ENCODE measurements at places on chromosomes 12 and 14.

DNA sequence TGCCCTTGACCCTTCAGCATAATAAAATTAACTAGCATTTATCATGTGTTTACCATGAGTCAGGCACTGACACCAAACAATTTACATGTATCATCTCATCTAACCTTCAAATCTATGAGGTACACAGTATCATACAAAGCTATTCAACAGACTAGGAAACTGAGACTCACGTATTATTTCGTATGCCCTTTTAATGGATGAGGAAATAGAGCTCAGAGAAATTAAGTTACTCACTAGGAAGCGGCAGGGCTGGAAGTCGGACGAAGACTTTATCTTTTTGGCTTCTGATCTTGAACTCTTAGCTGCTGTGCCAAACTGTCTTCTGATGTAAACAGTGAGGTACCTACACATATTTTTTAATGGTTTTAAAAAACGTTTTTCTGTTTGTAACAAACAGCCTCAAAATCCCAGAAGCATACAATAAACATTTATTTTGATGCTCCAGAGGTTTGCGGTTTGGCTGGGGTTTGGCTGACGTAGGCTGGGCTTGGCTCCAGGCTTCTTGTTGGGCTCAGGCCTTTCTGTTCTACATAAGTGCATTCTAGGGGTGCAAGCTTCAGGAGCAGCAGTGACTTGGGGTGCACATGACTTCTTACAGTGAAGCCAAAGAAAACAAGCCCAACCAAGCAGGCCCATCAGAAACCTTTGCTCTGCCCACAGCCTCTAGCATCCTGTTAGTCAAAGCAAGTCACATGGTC lies 184.7 kb downstream of the TBX5 start:
- no peak for ATAC-seq

GRCh38 chr12:754851-755562 lies 2.6 kb downstream of the WNK1 start:
- peak; percentile 13 for ATAC-seq

DNA sequence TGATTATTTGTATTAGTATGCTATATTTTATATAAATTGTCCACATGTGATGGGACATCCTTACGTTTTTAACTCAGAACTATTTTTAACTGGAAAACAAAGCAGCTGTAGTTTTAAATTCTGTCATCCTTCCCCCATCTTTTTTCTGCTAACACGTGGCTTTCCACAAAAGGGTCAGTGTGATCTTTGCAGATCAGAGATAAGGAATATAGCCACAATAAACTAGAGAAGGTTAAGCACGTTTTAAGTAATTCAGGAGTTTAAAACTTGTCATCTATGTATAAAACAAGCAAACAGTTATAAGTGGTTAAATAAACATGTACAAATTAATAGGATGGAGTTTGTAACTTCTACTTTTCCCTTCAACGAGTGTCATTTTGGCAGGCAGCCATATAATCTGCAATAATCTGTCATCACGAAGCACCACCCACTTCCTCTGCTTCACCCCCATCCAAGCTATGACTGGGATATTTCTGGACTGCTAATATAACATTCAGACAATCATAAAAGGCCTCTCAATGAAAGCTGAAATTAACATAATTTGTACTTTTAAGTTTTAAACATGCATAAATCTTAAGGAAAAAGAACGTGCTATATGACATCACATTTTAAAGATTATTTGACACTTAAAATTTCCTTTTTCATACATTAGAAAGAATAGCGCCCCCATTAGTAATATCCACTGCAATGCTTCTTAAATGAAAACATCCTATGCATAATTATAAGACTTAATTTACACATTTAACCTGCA lies 15.3 kb downstream of the TAOK3 start:
- peak; percentile 31 for ATAC-seq

DNA sequence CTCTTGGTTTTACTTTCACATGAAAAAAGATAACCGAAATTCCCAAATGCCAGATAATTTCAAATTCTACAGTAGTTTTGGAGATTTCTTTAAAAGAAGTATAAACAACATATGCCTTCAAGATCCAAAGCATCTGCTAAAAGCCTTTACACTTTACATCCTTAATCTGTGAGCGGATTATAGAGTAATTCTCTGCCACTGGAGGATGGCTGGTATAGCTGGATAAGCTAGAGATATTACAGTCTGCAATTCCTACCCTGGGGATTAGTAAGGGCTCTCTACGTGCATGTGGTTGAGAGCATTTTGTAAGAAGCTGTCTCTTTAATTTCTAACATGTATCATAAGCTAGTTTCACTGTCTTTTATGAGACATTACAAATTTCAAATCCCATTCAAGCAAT lies 240.3 kb upstream of the HMGA2 start:
- ATAC-seq: no peak

DNA sequence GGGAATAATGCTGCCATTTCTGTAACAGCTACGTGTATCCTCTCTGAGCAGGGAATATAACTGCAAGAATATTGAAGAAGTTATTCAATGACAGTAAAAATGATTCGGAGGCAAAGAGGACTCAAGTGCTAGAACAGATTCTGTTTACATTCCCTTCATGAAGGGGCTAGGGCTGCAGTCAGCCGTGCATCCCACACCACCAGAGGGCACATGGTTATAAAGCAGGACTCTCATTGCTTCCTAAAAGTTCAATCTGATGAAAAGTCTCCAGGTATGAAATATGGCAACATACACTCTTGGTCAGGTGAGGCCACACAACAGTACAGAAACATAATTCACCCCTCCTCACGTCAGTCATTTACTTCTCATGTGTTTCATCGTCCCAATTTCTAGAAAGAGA lies 34.0 kb downstream of the TCHP start:
- peak; percentile 49 for ATAC-seq

GRCh38 chr12:123748661-123749060 lies 13.4 kb upstream of the DNAH10 start:
- ATAC-seq: no peak

DNA sequence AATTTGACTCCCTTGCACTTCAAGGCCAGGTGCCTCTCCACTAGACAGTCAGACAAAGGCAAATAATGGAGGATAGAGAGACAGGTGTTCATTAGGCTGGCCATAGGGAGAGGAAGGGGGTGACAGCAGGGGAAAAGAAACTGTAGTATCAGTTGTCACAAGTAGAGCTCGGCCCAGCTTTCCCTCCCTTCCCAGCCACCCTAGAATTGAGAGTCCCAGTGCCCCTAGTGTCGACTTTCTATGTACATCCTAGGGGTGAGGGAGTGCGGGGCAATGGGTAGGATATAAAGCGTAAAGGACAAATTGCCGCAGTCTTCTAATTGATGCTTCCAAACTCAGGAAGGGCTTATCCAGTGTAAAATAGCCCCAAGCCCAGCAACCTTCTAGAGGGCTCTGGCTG lies 39.0 kb downstream of the BAZ2A start:
- ATAC-seq: no peak
